Upper lobe of left lung (tissue), 6 donors: ENCODE measurements at places on chromosomes 7 and 10. TPM values are rescaled to one million over a fixed set of nuclear protein-coding genes. Genes with fewer than 3 reads are reported as not detected.
A peak's percentile ranks its signal among the peaks of the same experiment; 100 is the strongest.

PRF1 gene
- 25.4 TPM for total RNA-seq

DNA sequence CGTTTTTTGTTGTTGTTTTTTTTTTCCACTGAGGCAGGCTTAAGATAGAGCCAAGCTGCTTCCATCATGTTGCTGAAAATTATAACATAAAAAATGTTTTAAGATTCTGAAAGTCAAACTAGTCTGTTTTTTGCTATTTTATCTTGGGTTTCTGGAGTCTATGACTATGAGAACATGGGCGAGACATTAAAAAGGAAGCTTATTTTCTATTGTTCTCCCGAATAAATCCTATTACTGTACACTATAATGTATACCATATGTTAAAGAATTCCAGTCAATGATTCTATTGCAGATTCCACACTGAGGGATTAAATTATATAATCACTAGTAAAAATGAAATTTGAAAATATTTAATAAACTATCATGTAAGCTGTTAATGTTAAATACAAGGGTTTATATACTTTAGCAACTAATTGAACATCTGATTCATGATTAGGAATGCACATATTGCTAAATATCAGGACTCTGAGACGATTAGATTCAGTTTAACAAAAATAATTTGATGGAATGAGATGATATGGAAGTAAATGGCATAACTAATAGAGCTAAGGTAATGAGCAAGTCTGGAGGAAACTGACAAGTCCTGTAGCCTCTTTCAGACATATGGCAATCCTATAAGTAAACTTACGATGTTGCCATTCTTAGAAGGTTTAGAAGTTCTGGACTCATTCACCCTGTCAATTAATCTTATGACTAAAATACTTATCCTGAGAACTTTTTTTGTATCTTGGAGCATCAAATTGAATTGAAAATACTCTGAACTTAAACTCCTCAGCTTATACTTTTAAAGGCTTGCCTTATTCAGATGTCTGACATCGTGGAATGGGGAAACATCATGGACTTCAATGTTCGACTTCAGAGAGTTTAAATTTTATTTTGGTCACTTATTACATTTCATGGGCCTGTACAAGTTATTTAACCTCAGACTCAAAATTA, 294.8 kb upstream of the DGKB start:
- no peaks in the 10 kb centered on the region for H3K36me3 ChIP-seq
- DNase-seq, result no peak
- H3K27ac ChIP-seq, result no peak overlapping the region

- H3K36me3 ChIP-seq, result no peaks in the 10 kb centered on the region
- DNase-seq, result no peak
- no peak overlapping the region for H3K27ac ChIP-seq
Observed at GRCh38 chr10:96500519-96500918, 13.2 kb downstream of the TLL2 start.

DNA sequence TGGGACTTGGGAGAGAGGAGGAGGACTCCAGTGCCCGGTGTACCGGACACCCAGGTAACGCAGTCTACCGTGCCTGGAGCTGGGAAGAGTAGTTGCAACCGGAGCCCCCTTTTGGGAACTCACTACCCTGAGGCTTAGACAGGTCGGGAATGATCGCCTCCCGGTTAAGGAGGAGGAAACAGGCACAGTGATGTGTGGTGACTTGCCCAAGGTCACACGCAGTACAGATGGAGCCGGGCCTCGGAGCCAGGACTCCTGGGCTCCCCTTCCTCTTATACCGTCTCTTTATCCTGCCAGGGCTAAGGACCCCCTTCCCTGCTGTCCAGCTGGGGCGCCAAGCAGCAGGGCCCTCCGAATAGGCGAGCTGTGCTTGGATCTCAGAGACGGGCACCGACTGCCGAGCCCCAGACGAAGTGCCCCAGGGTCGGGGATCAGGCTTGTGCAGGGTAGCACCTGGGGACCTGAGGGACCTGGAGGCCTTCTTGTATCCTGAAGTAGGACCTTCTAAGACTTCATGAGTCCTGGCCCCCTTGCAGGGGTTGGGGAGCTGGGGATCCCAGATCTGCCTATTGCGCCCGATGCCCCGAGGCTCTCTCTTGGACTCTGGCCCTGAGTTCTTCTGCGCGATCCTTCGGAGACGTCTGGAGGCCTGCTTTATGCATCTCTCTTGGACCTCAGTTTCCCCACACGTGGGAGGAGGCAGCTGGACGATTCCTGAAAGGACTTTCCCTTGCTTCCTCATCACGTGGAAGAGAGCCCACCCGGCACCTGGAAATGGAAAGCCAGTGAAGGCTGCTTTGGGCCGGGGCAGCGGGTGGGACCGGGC, 767 bp upstream of the CYP26A1 start:
- no peak overlapping the region for H3K4me3 ChIP-seq
- H3K4me1 ChIP-seq, result peaks cover 45% of the 10 kb centered on the region
- peak; percentile 46 for DNase-seq
- H3K27ac ChIP-seq, result no peak overlapping the region
- H3K36me3 ChIP-seq, result no peaks in the 10 kb centered on the region
- no peaks in the 10 kb centered on the region for H3K27me3 ChIP-seq

GRCh38 chr10:117272195-117273076, 31.5 kb downstream of the SLC18A2 start:
- H3K4me3 ChIP-seq, result no peak overlapping the region
- no peaks in the 10 kb centered on the region for H3K27me3 ChIP-seq
- H3K4me1 ChIP-seq, result no peaks in the 10 kb centered on the region
- no peak for DNase-seq
